ENCODE measurements at places on chromosomes 11 and 22.

GRCh38 chr22:37199760-37200108 is 11.7 kb upstream of the C1QTNF6 start:
- no peak for DNase-seq

DNA sequence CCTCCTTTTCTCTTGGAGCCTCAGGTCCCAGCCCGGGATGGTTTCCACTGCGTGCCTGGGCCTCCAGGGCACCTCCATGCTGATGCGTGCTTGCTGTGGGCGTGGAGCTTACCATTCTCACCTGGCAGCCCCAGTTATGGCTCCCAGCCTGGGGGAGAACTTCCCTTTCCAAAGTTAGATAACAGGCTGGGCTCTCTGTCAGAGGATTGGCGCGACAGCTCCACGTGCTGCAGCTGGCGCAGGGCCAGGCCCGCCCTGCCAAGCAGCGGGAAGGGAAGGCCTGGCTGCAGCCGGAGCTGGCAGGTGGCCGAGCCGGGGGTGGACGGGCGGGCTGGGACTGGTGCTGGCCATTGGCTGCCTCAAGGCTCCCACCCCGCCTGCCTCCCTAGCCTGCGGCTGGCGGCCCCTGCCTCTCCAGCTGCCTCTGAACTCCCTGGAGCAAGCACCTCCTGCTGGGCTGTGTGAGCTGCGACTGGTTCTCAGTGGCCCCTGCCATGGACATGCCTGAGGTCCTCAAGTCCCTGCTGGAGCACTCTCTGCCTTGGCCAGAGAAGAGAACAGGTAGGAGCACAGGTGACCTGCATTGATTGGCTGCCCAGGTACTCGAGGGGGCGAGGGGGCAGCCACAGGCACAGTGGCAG is 14.6 kb upstream of the TEF start:
- peak; percentile 79 for DNase-seq

- DNase-seq, result no peak
These were observed 64.8 kb downstream of the MIAT start for GRCh38 chr22:26722159-26722558.

- no peak for DNase-seq
These were observed 44.4 kb downstream of the DCDC1 start for GRCh38 chr11:31325160-31325559.

DNA sequence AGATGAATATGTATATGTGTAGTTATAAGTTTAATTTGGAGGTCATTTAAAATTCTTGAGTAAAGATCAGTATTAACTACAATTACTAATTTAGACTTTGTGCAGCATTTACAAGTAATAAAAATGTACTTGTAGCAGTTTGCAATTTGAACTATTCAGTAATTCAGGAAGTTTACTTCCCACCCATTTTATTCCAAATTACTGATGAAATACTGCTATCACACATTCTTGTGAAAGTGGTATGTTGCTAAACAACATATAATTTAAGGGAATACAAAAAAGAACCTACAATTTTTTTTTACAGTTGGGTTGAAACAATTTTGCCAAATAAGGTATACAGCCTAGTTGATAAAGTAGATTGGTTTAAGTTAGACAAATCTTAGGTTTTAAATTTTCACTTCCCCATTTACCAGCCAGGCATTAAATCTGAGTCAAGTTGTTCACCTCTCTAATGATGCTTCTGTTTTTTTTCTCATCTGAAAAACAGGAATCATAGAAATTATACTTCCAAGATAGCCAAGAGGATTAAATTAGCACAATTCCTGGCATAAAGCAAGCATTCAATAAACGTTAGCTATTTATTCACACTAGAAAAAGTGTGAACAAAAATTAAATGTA is 45.3 kb downstream of the ZBTB44 start:
- DNase-seq, result no peak

DNA sequence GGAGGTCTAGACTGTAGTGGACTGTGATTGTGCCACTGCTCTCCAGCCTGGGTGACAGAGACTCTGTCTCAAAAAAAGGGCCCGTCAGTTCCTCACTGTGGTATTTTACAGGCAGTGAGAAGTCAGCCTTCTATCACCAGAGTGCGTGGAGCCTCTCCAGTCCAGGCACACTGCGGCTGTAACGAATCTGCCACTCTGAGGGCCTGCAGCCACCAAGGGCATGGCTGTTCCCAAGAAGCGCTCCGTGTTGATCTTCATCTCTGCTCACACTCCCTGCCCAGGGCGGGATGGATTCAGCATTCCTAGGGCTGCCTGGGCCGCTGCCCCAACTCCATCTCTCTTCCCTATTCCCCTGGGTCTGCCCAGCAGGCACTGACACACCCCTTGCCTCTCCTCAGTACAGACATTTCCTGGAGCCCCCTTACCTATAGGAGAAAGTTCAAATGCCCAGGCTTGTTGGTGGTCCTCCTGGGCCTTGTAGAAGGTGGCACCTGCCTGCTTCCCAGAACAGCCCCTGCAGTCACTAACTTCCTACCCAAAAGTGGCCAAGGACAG is 148.4 kb downstream of the CACNA1I start:
- DNase-seq, result no peak

GRCh38 chr11:67401495-67402191 is at the start of gene PPP1CA:
TSS of gene PPP1CA (minus strand) at chr11:67401858. CDS start at chr11:67401782, 76 bp downstream.
- peak; percentile 90 for DNase-seq

DNA sequence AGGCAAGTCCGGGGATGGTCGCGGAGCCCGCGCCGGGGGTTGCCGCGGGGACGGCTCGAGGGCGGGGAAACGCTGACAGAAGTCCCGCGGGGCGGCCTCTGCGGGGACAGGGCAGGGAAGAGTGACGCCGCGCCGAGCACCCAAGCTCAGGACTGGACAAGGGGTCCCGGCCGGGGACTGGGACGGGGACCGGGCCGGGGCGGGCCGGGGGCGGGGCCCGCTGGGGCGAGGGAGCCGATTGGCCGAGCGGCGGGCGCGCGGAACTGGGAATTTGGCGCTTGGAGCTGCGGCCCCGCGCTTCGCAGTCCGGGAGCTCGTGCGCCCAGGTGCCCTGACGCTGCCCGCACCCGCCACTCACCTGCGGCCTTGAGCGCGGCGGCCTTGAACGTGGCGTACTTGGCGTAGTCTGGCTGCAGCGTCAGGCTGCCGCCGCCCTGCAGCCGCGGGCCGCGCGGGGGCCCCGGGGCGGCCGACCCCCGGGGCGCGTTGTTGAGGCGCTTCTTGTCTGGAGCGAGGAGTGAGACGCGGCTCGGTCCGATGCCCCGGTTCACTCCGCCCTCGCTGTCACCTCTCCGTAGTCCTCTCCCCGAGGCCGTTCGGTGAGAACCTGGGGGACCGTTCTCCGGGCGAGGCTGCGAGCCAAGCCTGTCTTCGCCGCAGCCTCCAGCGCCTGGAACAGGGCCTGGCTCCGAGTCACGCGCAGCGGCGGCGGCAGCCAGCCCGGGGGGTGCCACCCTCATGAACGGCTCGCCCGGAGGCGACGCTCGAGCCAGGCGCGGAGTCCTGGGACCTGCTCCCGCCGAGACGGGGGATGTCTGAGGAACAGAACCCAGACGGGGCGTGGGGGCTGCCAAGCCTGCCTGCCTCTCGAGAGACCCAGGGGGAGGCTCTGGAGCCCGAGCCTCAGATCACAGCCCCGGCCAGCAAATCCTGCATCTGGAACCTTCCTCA is 4.5 kb downstream of the SHISA8 start:
- DNase-seq, result no peak

DNA sequence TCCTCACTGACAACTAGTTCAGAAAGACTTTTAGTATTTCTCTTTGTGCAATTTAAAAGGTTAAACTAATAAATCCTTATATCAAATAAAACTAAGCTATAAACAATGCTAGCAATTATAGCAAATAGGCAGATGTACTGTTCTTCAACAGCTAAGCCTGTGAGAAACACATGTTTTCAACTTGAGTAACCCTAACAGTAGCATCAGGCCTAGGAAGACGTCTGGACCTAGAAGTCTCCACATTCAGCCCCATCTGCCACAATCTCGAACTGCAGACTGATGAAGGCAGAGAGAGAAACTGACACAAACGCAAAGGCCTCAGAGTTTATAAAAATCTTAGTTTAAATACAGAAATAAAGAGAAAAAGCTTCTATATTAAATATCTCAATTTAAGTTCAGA is 2.5 kb downstream of the ST13 start:
- DNase-seq, result no peak

GRCh38 chr11:132205496-132205895 is 835.1 kb downstream of the NTM start:
- no peak for DNase-seq

DNA sequence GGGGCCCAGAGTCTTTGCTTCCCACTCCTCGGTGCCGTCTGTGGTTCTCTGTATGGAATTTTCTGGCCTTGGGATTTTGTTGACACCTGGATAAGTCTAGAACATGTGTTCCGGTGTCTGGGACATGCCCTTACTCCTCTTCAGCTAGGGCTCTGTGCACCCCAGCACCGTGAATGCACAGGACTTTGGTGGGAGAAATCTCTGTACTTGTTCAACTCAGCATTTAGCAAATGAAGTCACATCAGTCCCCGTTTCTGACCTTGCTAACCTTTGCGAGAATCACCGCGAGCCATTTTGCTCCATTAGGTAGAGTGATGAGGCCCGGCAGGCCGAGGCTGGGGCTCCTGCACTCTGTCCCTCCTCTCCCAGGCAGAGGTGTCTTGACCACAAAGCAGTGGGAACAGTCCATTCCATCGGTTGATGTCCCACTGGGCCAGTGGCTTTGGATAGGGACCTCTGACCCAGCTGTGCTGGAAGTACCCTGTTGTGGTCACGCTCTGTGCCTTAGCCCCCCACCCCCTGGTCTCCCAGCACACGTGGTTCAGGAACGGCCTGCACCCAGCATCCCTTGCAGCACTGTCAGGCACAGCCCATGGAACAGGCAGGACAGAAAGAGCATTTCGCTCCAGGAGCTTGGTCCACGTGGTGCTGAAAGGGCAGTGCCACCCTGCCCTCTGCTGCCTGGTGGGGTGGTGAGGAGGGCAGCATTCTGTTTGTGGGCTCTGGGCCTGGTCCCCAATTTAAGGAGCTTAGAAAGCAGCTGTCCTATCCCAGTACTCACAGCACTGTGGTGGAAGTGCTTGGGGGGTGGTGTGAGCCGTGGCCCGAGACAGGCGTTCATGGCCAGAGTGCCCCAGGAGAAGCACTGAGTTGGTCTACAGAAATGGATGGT is 73.4 kb downstream of the MED15 start:
- DNase-seq, result no peak

GRCh38 chr11:8794677-8795103 is 112.1 kb downstream of the RPL27A start:
- DNase-seq, result no peak

DNA sequence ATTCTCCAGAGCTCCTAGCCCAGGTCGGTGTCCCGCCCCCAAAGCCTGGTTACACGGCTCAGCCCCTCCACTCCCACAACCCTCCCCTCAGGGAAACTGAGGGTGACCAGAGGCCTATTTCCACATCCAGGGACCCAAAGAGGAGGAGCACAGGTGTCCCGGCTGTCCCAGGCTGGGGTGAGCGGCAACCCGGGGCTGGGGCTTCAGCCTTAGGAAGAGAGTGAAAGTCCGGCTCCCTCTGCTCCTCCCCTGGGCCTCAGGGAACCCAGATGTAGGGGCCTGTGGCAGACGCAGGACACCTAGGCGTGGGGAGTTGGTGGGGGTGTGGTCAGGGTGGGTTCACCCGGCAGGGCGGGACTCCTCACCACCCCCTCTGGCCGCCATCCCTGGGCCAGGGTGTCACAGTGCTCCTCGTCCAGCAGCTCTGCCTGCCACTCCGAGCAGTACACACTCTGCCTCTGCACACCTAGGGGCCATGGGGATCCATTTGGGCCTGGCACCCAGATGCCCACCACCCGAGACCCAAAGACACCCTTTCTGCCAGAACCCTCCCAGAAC is 63.1 kb downstream of the ARFGAP3 start:
- DNase-seq, result no peak

- DNase-seq, result no peak
These were observed 44.1 kb upstream of the CCDC188 start for GRCh38 chr22:20194681-20195593.

DNA sequence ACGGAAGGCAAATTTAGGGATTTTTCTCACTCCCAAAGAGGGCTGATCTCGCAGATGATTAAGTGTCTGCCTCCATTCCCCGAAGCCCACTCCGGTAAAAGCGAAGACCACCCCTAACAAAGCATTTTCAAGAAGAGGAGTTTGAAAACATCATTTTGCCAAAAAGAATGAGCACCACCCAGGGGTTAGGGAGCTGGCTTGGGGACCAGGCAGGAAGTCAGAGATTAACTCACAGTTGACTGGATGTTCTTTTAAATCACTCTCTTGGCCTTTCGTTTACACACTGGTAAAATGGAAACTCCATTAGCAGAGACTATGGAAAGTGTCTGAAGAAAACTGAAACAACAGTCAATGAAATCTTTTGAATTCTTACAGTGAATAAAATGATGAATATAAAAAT is 7.9 kb upstream of the TRIM44 start:
- no peak for DNase-seq

DNA sequence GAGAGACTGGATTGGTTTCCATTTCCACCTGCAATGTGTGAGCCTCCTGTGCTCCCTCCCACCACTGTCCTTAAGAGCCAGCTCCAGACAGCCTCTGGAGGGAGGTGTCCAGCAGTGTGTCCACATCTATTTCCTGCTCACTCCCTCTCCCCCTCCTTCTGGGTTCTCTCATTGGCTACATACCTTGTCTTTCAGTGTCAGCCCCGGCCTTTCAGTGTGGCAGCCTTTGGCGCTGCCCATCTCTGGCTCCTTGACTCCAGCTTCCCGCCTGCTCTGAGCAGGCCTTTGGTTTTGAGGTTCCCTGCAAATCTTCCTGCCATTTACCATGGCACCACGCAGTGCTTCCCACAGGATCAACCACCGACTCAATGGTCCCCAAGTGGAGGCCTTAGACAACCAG is 19.0 kb upstream of the PTPRJ start:
- DNase-seq, result no peak

GRCh38 chr11:60887556-60887955 is 18.8 kb downstream of the PRPF19 start:
- DNase-seq, result no peak

DNA sequence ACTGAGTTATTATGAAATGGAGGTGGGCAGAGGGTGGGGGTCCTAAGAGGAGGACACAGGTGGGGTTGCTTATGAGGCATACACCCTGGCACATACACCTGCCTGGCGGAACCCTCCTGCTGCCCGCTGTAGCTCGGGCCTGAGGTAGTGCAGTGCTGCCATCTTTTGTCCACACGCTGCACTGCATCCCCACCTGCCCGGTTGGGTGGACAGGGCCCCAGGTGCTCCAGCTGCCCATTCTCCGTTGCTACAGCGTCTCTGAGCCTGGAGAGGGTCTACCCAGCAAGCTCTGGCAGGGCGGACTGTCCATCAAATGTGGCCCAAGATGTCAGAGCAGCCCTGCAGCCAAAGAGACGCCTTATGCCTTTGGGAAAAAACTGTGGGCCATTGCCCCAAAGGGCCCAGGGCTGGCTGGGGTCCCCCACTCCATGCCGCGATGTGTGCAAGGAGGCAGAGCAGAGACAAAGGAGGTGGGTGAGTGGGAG is 131.2 kb downstream of the BUD13 start:
- no peak for DNase-seq

GRCh38 chr11:14026961-14027360 is 64.4 kb downstream of the SPON1 start:
- peak; percentile 14 for DNase-seq

- DNase-seq, result no peak
These were observed 17.7 kb downstream of the RCN1 start for GRCh38 chr11:32108576-32108975.

- DNase-seq, result no peak
These were observed 216.5 kb upstream of the GRIA4 start for GRCh38 chr11:105393326-105393725.

- DNase-seq, result no peak
These were observed 98.0 kb downstream of the NAT10 start for GRCh38 chr11:34203377-34203871.

Data from skin of body (tissue), 3 donors.